ENCODE measurements at places on chromosomes 7 and 10.

DNA sequence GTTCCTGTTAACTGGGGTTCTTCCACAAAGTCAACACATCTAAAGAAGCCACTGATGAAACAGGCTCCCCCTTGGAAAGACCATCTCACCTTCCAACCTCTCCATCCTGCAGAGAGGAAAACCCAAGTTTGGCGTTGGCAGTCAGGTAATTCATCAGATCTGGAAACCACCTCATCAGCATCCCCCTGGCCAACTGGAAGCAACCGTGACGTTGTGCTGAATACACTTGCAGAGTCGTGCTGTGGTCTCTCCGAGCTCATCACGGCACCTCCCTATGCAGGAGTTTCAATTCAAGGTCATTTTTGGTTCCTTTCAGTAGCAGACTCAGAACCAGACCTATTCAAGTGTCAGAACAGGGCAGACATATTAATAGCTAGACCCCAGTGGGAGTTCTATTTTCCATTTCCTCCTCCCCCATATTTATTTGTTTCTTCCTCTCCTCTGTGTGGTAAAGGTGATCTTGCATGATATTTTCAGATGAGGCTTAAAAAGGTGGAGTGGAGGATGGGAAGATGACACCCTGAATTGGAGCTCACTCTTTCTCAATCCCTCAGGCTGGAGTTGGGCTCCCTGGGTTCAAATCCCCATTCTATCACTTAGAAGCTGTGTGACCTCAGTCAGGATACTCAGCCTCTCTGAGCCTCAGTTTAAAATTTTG, 149.1 kb upstream of the ADO start:
- no peak for DNase-seq

- DNase-seq = no peak
Measured at GRCh38 chr7:158705234-158705850, 738 bp upstream of the NCAPG2 start.

- no peak for DNase-seq
Measured at GRCh38 chr7:70500261-70500660, 631.7 kb upstream of the GALNT17 start.

DNA sequence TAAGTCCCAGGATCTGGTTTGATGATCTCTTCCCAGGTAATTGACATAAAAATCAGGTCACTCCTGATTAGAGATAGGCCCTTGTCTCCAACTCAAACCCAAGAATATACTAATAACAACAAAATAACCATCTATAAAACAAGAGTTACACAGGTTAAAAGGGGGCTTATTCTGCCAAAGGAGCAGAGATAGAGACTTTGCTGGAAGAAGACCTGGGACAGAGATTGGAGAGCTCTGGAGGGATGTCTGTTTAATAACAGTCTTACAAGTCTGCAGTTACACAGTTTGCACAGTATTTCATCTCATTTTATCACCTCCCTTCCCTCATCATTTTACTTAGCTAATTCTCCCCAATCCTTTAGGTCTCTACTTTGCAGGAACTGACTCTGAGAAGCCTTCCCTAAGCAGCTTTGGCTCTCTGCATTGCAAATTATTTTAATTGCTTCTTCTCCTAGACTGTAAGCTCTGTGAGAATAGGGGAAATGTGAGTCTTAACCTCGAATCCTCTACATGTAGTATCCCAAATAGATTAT, 3.7 kb upstream of the ZNF438 start:
- no peak for DNase-seq

DNA sequence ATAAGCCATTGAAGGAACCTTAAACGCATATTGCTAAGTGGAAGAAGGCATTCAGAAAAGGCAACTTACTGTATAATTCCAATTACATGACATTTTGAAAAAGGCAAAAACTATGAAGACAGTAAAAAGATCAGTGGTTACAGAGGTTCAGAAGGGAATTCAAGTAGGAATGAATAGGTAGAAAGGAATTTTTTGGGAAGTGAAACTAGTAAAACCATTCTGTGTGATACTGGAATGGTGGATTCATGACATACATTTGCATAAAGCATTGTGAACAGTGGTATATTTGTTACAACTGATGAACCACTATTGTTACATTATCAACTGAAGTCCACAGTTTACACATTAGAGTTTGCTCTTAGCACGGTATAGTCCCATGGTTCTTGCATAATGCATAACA, 114.2 kb upstream of the GPR22 start:
- DNase-seq = no peak

GRCh38 chr7:112414855-112415490, 35.3 kb upstream of the IFRD1 start:
- DNase-seq = no peak

- DNase-seq = peak; percentile 76
Measured at GRCh38 chr10:119542988-119543813, 682 bp upstream of the RGS10 start.

- DNase-seq = no peak
Measured at GRCh38 chr10:52464368-52465124, 150.5 kb downstream of the DKK1 start.

DNA sequence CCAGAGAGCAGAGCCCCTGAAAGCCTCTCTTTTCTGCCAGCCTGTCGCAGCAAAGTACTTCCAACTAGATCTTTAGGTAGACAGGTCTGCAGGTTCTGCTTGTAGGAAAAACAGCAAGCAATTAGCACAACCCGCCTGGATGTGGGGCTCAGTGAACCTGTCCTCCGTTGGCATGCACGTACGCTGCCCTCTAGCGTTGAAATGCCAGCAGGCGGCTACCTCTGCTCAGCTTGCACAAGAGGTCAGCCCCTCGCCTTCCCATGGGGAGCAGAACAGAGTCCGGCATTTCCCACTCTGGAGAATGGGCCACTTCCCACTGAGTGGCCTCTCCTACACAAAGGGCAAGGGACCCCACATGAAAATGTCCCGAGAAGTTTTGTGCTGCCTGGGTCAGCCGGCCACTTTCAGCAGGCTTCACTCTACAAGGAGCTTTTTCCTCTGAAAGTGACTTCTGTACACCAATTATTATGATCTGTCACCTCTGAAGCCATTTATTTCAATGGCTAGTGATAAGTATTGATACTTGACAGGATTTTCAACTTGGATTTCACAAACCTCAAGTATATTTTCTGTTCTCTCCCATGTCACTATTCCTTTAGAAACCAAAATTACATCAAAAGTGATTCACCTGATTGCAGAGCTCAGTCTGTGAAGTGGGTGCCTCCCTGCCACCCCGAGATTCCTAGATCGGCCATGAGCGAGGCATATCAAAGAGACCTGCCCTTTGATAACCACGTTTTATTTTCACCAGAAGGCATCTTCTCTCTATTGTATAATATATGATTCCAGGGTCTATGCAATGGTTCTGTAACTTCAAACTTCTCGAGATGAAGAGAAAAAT, 56.7 kb downstream of the JCAD start:
- DNase-seq = peak; percentile 93

DNA sequence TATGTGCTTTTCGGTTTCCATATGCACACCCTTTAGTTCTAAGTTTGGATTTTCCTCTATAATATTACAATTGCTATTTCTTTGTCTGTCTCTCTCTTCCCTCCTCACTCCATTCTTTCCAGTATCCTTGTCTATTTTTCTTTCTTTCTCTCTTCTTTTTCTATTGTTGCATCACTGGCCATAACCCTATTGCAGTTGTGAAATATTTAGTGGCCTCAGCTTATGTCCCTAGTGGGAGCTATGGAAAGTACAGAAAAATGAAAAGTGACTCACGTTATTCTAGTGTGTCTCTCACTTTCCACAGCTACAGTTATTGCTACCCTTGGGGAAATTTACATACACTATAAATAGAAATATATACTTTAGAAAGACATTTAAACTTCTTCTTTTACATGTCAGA, 59.1 kb downstream of the CNTNAP2 start:
- DNase-seq = no peak

DNA sequence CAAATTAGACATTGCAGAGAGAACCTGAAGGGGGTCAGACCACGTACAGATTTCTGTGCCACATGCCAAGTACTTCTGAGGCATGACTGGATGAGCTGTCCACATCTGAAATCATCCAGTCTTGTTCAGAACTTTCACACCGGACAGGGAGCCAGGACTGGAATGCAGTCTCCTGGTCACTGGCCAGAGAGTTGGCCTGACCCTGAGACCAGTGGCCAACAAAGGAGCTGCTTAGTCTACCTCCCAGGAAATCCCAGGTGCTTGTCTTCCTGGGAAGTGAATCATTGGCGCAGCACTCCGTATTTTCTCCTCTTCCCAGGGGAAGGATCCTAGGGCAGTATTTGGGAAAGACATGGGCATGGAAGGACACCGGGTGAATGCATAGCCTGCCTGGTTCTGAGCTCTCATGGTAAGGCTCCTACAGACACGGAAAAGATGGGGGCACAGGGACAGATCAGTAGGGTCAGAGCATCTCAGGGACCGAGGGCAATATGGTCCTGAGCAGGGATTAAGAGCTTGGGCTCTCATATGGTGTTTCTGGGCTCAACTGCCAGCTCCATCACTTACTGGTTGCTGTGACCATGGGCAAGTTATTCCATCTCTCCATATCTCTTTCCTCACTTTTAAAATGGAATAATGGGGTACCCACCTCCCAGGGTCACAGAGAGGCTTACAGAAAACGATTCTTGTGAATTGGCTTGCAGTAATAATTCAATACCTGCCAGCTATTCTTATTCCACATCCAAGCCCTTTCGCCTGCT, 1.3 kb upstream of the SCD start:
- DNase-seq = peak; percentile 92

DNA sequence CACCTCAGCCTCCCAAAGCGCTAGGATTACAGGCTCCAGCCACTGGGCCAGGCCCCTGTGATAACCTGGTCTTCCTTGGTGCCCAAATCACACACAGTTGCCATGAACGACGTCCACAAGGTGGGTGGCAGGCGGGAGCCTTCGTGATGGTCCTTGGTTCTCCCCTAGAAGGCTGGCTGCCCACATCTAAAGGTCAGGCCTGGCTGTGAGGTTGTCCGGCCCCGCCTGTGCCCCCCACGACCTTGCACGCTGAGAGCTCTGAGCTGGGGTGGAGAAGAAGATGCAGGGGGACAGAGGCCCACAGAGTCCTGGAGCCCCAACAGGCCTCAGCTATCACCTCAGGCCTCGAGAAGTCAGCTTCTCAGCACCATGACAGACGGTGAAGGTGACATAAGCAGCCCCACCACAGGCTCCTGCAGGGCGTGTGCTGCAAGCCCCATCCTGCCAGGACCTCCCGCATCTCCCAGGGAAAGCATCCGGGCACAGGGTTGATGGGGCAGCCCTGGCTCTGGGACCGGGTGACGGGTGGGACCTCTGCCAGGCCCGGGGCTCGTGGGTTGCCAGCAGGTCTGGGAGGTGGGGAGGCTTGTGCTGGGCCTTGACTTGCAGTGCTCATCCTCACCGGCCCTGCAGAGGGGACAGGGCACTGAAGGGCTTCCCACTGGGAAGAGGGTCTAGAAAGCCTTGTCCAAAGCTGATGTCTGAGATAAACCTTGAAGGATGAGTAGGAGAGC, 217.4 kb downstream of the WDR37 start:
- peak; percentile 47 for DNase-seq

DNA sequence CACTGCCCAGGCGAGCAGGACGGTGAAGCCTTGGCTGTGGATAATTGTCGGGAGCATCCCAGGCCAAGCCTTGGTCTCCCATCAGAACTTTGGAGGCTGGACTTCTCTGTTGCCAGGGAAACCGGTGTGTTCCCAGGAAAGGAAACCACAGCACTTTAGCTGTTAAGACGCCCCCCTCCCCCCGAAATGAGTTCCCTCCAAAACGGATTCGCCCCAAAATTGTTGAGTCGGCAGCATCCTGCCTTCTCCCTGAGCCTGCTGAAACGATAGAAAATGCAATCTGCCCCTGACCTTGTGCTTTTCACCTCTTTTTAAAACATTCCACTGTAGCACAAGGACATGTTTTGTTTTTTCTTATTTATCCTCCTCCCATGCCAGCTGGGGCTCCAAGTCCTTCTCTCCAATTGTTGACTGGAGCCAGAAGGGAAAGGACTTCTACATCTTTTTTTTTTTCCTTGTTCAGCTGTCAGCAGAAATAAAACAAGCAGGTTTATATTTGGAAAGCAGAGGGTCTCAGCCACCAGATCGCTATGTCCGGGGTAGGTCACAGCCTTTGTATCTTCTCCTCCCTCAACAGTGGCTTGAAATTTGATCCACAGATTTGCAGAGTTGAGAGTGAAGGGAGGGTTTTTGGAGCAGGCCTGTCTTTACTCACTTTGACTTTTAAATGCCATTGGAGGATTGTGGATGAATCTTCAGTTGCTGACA, 116.5 kb downstream of the ZMIZ1 start:
- no peak for DNase-seq

DNA sequence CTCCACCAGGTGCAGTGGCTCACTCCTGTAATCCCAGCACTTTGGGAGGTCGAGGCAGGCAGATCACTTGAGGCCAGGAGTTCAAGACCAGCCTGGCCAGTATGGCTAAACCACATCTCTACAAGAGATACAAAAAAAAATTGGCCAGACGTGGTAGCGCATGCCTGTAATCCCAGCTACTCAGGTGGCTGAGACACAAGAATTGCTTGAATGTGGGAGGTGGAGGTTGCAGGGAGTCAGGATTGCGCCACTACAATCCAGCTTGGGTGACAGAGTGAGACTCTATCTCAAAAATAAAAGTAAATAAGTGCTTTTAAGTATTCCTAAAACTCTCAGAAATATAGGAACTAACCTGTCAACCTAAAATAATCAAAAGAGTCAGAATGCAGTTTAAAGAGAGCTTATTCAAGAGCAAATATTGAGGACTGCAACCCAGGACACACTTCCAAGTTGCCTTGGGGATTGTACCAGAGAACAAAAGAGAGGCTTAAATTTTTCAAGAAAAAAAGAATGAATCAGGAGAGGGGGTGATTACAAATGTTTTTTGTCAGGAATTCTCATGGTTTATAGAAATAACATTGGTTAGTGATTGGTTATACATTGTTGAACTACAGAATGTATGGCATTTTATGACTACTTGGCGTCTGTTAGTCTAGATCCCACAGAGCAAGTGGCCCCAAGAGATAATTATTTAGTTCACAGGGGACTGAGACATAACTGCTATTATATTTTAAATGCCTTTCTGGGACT, 33.2 kb upstream of the PPP1R9A start:
- no peak for DNase-seq

GRCh38 chr10:58050575-58050974, 217.1 kb downstream of the IPMK start:
- peak; percentile 57 for DNase-seq

DNA sequence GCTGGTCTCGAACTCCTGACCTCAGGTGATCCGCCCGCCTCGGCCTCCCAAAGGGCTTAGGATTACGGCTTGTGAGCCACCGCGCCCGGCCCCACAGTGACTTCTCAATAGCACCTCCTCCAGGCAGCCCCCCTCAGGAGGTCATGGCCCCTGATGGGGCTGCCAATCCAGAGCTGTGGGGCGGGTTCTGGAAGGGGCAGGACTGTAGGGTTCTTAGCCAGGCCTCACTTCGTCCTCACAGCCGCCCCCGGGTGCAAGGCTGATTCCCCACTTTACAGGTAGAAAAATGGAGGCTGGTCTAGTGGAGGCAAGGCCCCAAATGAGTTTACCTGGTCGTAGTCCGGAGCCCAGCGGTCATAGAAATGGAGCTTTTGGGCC, 638 bp downstream of the METTL27 start:
- no peak for DNase-seq

DNA sequence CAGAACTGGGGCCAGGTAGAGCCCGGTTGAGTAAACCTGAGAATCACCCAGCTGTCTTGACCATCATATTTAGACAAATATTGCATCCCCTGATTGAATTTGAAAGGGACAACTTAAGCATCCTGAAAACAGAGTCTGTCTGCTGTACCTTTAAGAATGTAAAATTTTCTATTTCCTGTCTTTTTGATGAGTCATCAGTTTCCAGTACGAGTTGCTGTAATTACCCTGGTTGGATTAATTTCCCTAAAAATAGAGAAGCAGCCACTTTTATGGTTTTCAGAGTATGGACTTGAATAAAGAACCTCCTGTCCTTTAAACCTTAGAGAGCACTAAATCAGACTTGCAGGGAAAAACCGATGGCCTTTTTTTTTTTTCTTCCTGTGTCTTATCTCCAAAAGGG, 164.6 kb upstream of the SH2B2 start:
- DNase-seq = no peak

- no peak for DNase-seq
Measured at GRCh38 chr10:126239844-126240243, 148.4 kb downstream of the ADAM12 start.

All from islet precursor cell (in vitro differentiated cells).